Caki2 (cell line): ENCODE measurements at places on chromosomes 2 and 18. TPM values are rescaled to one million over a fixed set of nuclear protein-coding genes. Genes with fewer than 3 reads are reported as not detected.

LYPD6B gene
- total RNA-seq, result not detected in 2 replicates

ABCG8 gene
- total RNA-seq, result not detected in 2 replicates

TNFRSF11A gene
- total RNA-seq, result 1.3 and 4.3 TPM in 2 replicates

EVX2 gene
- not detected in 2 replicates for total RNA-seq

CCDC138 gene
- 11.8 and 13.1 TPM in 2 replicates for total RNA-seq

GCA gene
- total RNA-seq, result 15.1 and 27.5 TPM in 2 replicates

BOLL gene
- not detected in 2 replicates for total RNA-seq

LOXHD1 gene
- total RNA-seq, result not detected in 2 replicates

UGT1A10 gene
- not detected in 2 replicates for total RNA-seq

PAIP2B gene
- total RNA-seq, result 0.54 TPM in 1 of 2 replicates, not detected in the other

KANSL1L gene
- total RNA-seq, result 14.5 and 18.6 TPM in 2 replicates

PRSS56 gene
- total RNA-seq, result not detected in 2 replicates

CDK5R2 gene
- total RNA-seq, result 0.78 TPM in 1 of 2 replicates, not detected in the other

UGT1A6 gene
- 130 and 145 TPM in 2 replicates for total RNA-seq

ACVR1C gene
- not detected in 2 replicates for total RNA-seq

LRPPRC gene
- 60.9 and 74.8 TPM in 2 replicates for total RNA-seq

EMX1 gene
- total RNA-seq, result 0.55 and 0.81 TPM in 2 replicates

CAVIN2 gene
- 0.84 TPM in 1 of 2 replicates, not detected in the other for total RNA-seq

C2orf81 gene
- total RNA-seq, result 7.9 and 9.6 TPM in 2 replicates

EN1 gene
- 0.10 TPM in 1 of 2 replicates, not detected in the other for total RNA-seq

TBR1 gene
- total RNA-seq, result not detected in 2 replicates

POTEC gene
- total RNA-seq, result not detected in 2 replicates

ALPP gene
- total RNA-seq, result not detected in 2 replicates

FLACC1 gene
- total RNA-seq, result 1.2 TPM in 1 of 2 replicates, not detected in the other

IFT172 gene
- 8.6 and 13.9 TPM in 2 replicates for total RNA-seq

HNMT gene
- total RNA-seq, result 4.9 and 7.5 TPM in 2 replicates

UGP2 gene
- 47.8 and 55.9 TPM in 2 replicates for total RNA-seq

ETAA1 gene
- 11.1 and 11.2 TPM in 2 replicates for total RNA-seq

RESP18 gene
- not detected in 2 replicates for total RNA-seq

TUBB6 gene
- total RNA-seq, result 373 and 421 TPM in 2 replicates

ATP6V1C2 gene
- total RNA-seq, result not detected in 2 replicates

AP1S3 gene
- total RNA-seq, result 43.9 and 52.9 TPM in 2 replicates

CAPN13 gene
- total RNA-seq, result not detected in 2 replicates

NT5C1B gene
- total RNA-seq, result not detected in 2 replicates

TNFAIP6 gene
- total RNA-seq, result 4.3 and 5.3 TPM in 2 replicates

CDCA7 gene
- total RNA-seq, result 14.8 and 15.0 TPM in 2 replicates

BCL2 gene
- total RNA-seq, result 5.1 and 9.1 TPM in 2 replicates
